Activated CD4-positive, alpha-beta T cell treated with anti-CD3 and anti-CD28 coated beads, Interleukin-2, amount 50 U/mL, for 1 hour (primary cell): ENCODE measurements at places on chromosomes 2 and 18.

DNA sequence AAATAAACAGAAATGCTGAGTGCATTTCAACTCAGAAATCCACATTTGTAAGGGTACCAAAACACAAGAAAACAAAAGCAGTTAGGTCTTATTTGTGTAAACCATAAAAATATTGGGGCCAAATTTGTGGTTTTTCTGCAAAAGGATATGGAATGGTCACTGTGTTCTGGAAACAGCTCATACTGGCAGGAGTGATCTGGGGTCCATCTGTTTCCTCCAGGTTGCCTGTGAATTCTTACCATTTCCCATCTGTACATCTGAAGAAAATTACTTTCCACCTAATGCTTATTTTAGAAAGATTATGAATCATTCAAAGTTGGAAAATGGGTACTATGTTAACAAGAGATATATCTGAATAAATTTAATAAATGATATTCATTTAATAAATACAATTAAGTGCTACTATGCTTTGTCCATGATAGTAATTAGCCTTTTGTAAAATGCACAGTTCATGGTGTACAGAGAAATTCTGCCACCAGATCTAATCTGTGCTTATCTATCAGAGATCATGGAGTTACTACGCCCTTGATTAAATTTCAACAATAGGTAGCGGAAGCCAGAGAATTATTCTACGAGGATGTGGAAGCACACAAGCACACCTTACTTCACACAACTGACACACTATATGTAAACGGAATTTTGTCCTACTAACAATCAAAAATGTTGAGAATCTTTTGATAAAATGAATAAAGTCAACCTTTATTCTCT, 10.9 kb downstream of the ALS2 start:
- no peak for DNase-seq

GRCh38 chr2:226088366-226088674, 688.8 kb downstream of the NYAP2 start:
- DNase-seq = no peak

DNA sequence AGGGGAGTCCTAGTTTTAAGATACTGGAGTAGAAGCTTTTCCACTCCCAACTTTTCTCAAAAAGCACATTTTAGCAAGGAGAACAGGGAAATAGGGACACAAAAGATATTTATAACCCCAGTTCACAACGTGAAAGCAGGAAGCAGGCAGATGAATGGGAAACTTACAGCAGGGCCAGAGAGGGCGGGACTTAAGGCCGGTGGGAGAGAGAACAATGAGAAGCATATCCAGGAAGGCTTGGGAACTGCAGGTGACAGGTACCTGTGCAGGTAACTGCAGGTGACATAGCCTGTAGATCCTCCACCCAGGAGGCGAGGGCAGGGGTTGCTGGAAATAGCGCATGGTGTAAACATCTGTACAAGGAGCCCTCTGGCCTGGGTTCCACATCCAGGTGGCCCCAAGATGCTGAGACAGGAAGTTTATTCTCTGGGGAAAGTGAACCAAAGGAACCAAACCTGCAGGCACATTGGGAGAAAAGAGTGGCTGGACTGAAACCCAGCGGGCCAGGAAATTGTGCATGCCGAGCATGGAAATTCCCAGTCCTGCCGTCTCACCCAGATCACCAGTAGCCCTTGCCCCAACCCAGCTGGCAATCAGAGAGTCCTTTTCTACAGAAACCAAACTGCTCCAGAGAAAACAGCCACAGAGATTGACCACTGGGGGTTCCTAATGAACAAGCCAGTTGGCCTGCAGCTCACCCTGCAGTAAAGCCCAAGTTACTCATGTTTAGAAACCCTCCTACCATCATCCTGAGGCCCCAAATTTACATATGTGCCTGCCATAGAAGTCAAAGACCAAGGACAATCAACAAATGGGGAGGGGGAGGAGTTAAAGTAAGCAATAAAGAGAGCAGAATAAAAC, 24.3 kb upstream of the COL6A3 start:
- DNase-seq = no peak

DNA sequence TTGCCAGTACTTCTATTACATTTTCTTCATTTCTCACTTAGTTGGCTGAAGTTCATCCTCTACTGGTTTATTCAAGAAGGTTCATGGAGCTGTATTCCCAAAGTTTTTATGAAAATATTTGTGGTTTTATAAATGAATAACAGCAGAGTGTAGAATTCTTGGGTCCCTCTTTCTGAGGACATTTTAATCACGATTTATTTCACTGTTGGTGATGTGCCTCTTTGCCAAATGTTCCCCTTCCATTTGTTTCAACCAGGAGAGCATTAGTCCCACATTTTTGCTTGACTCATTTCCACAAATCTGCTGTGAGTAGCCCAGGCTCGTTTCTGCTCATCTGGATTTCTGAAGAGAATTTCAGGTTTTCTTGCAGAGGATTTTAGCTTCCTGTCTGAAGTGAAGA, 20.8 kb downstream of the COPS7B start:
- DNase-seq = no peak
